CD4-positive, alpha-beta T cell treated with Interleukin-1 beta for 1 hour (primary cell): ENCODE measurements at places on chromosomes 11 and 22.
A peak's percentile ranks its signal among the peaks of the same experiment; 100 is the strongest.

- no peak for DNase-seq
These were observed 1.3 kb downstream of the PPP1CA start for GRCh38 chr11:67400251-67400941.

DNA sequence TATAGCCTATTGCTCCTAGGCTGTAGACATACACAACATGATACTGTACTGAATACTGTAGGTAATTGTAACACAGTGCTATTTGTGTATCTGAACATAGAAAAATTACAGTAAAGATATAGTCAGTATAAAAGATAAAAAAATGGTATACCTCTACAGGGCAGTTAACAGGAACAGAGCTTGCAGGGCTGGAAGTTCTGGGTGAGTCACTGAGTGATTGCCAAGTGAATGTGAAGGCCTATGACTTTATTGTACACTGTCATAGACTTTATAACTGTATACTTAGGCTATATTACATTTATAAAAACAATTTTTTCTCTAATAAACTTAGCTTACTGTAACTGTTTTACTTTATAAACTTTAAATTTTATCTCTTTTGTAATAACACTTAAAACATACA, 332.4 kb upstream of the ARHGAP42 start:
- no peak for DNase-seq

- DNase-seq, result no peak
These were observed 4.5 kb downstream of the KCNQ1OT1 start for GRCh38 chr11:2694995-2695939.

DNA sequence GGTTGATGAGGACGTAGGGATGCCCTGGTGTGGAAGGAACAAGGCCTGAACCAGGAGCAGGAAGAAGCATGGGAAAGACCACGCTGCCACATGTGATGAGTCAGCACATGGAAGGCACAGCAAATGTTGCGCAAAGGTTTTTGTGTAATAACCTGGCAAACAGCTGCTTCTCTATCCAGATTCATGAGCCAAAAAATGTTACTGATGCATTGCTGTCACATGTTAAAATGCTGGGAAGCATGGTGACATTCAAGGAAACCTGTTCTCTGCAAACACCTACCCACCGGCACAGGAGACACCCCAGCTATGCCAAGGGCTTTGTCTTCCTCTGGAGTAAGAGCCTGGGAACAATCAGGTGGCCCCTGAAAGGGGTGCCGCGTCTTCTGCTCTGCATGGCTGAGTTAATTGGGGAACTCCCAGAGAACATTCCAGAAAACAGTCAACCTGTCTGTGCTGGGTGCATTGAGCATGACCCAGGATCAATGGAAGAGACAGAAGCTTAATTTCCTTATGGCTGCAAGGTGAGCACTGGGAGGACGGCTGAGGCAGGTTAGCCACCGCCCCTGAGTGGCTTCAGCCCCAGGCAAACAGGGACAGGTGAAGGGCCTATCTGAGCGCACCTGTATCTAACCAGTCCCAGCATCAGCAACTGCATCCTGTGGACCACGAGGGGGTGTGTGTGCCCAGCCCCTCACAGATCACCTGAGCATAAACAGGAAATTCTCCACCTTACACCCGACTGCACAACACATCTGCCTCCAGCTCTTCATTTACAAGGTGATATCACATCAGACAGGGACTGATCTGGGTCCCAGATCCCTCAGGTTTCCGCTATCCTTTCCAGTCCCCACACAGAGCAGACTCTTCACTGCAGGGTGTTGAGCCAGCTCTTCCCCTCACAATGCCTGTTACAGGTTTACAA, 108.4 kb downstream of the GGTLC2 start:
- DNase-seq, result peak; percentile 53

- no peak for DNase-seq
These were observed 1.6 kb downstream of the SESN3 start for GRCh38 chr11:95229199-95229992.

- no peak for DNase-seq
These were observed 97.0 kb upstream of the MPPED2 start for GRCh38 chr11:30683176-30683575.

- no peak for DNase-seq
These were observed 97.7 kb upstream of the SORL1-AS1 start for GRCh38 chr11:121550247-121551030.

DNA sequence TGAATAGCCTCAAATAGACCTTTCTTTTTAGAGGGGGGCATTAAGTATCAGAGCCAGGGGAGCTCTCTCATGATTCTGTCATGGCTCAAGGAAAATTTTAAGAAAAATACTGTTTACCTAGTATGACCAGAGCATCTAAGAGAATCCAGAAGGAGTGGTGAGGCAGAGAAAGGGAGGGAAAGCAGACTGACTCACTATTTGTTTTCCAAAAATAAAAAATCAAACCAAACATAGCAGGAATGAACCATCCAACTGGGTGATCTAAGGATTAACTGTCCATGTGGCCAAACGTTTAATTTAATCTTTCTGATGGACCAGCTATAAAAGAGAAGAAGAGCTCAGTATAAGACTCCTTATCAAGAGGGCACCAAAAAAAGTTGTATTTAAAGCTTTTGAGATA, 70.8 kb downstream of the GAB2 start:
- DNase-seq, result no peak

GRCh38 chr11:125874556-125875124, 12.8 kb upstream of the HYLS1 start:
- DNase-seq, result peak; percentile 31

DNA sequence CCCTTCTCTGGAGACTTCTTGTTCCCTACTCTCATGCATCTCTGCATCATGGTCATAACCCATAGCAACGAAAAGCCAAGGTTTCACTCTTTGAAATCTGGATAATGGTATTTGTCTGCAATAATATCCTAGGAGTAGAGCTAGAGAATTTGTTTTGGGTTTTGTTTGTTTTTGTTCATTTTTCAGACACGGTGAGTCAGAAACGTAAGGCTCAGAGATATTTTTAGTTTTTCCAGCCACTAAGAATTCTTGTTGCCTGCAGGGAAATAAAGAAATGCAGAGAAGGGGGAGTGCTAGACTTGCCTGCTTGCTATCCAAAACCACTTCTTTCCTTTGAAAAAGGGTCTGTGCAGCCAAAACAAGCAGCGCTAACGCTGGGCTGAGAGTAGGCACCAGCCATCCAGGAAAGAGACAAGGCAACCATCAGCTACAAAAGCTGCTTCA, 26.0 kb downstream of the POU2AF3 start:
- DNase-seq, result no peak

DNA sequence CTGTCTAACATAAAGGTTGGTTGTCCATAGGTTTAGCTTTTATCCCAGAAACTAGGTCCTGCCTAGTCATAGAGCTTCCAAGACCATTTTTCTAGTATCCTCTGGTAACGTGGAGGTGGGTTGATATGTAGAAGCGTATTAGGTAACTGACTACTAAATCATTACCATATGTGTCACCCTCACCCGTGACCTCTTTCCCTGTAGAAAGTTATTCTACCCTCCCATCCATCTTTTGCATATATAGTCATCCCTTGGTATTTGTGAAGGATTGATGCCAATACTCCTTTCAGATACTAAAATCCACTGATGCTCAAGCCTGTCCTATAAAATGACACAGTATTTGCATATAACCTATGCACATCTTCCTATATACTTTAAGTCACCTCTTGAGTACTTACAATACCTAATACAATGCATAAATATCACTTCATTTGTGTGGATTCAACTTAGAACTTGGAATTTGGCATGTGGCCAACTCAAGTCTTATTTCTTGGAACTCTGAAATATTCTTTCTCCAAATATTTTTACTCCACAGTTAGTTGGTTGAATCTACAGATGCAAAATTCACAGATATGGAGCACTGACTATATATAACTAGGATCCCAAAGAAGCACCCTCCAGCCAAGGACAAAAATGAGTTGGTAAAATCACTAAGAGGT, 497.0 kb upstream of the TENM4 start:
- DNase-seq, result no peak

GRCh38 chr11:77656362-77656761, 18.8 kb upstream of the CLNS1A start:
- no peak for DNase-seq

GRCh38 chr11:96293598-96294021, 49.4 kb downstream of the MAML2 start:
- DNase-seq, result peak; percentile 21

DNA sequence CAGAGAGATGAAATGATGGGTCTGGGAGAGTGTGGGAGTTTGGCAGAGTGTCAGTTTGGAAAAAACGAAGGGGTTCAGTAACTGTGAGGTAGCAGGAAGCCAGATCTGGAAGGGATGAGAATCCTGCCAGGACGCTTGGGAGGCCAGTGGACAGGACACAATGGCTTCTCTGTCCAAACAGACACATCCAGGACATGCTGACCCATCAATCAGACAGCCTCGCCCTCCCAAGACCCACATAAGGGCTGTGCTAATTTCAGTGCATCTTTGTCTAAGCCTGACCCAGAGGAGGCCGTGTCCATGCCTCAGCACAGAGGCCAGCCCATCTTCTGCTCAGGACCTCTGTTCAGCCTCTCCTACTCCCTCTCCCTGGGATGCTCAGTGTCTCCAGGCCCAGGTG, 576.5 kb upstream of the B3GAT1 start:
- no peak for DNase-seq

DNA sequence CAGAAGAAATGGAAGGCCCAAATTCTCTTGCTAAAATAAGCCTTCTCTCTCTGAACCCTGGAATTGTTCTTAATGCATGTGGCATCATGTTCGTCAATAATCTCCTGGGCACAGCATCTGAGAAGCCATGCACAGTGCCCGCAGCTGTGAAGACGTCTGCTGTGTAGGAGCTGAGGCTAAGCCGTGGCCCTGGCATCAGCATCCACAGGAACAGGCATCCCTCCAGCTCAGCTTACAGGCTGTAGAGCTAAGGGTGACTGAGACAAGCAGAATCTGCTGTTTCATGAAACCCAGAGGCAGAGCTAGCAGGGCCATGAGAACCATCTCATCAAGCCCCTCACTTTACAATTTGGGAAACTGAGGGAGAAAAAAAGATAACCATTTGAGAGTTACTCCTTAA, 60.6 kb downstream of the SEZ6L start:
- no peak for DNase-seq

DNA sequence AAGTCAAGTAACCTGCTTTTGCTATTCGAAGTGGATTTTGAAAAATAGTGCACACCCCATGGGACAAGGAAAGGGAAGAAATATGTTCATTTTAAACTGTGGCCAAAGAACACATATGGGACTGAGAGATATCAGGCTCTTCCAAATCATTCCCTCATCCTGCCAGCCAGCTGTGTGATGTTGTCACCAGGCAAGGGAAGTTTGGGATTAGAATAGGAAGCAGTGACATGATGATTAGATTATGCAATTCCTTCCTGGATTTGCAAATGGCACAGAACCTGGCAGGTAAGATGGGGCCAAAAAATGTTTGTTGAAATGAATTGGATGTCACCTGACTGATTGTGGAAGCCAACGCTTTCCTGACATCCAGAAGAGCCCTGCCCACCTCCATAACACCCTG, 4.9 kb upstream of the SCN3B start:
- no peak for DNase-seq

GRCh38 chr11:44126304-44126703, 30.8 kb downstream of the EXT2 start:
- DNase-seq, result no peak

- DNase-seq, result peak; percentile 5
These were observed 71.3 kb downstream of the ATXN10 start for GRCh38 chr22:45742866-45743450.

- no peak for DNase-seq
These were observed 201.4 kb downstream of the MAML2 start for GRCh38 chr11:96141626-96142025.

DNA sequence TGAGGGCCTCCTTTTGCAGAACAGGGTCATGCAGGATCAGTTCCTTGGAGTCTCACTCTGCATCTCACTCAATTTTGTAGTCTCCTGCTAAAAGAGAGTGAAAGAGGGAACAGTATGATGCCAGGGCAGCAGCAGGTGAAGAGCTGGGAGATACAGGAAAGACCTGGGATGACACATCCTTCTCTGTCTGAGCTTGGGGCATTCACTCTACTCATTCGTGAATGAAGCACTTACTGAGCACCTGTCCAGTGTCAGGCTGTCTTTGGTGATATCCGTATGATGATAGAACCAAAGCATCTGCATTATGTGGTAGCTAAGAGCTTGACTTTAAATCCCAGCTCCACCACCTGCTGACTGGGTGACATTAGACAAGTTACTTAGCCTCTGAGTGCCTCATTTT, 14.4 kb downstream of the SREBF2 start:
- DNase-seq, result no peak

DNA sequence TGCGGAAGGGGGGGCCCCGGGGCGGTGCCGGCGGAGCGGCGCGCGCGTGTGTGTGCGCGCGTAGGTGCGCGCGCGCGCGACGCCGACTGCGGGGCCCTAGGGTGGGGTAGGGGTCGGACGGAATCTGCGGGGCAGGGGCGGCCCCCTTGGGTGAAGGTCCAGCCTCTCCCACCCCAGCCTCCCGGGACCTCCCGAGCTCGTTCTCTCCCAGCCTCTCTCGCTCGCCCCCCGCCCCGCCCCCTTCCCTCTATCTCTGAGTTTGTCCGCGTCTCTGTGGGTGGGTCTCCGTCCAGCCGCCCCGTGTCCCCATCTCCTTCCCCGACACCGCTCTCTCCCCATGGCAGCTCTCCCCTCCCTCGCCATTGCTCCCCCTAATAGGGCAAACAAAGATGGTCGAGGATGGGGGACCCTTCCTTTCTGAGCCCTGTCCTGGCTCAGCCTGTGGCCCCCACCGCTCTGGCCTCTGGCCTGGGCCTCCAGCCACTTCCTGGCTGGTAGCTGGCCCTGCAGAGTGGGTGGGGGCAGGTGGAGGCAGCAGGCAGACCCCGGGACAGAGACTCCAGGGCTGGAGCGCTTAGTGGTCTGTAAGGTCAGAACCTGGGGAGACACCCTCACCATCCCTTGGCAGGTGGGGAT, 33.0 kb upstream of the PRR5 start:
- DNase-seq, result no peak

GRCh38 chr11:22162756-22163155, 30.1 kb upstream of the ANO5 start:
- no peak for DNase-seq

DNA sequence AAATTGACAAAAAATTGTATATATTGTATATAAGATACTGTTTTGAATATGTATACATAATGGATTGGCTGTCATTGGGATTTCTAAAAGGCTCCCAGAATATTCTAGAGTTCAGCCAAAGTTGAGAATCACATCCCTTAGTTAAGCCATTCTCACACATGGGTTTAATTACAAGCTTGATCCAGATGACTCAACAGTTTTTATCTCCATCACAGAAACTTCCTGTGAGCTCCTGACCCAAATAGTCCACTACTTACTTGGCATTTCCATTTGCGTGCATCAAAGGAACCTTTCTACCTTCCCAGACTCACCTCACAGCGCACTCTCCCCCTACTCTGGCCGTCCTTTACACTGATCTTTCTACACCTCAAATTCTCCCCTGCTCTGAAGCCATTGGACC, 184.8 kb upstream of the ARHGAP20 start:
- no peak for DNase-seq

DNA sequence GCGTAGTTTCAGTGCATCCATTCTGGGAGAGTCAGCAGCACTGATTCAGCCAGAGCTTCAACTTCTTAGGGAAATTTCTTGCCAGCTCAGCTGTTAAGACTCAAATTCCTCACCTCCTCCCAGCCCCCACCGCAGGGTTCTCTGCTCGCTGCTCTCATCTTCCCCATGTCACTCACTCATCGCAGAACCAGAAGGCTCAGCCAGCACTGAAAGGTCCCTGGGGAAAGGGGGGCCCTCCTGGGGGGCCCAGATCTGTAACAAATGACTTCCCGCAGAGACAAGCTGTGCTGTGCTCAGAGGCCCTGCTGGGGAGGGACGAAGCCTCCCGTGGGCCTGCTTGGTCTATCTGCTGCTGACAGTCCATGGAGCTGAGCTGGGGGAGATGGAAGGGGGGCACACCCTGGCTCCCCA, 220.6 kb downstream of the NTM start:
- DNase-seq, result no peak
